ENCODE measurements at places on chromosomes 4 and X. TPM values are rescaled to one million over a fixed set of nuclear protein-coding genes. Genes with fewer than 3 reads are reported as not detected.

GRCh38 chrX:122238801-122239200 is 945.3 kb upstream of the GRIA3 start:
- DNase-seq: no peak

COL4A5 gene
- 29.7 TPM for total RNA-seq

- DNase-seq: no peak
Measured at GRCh38 chr4:3769642-3770184, 3.5 kb downstream of the ADRA2C start.

S100G gene
- not detected for total RNA-seq

SPP1 gene
- 7.9 TPM for total RNA-seq

DNA sequence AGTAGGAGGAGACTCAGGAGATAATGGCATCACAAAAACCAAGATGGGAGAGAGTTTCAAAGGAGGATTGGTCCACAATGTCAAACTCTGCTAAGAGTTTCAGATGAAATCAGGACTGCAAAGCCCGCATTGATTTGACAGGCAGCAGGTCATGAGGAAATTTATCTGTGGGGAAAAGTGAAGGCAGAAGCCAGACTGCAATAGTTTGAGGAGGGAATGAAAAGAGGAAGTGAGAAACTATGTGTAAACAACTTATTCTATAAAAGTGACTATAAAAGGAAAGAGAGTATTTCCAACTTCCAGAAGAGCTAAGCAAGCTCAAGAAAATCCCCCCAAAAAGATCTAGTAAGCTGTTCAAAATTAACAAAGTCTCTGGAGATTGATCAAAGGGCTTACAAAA is 66.3 kb upstream of the DGKK start:
- DNase-seq: no peak

DNA sequence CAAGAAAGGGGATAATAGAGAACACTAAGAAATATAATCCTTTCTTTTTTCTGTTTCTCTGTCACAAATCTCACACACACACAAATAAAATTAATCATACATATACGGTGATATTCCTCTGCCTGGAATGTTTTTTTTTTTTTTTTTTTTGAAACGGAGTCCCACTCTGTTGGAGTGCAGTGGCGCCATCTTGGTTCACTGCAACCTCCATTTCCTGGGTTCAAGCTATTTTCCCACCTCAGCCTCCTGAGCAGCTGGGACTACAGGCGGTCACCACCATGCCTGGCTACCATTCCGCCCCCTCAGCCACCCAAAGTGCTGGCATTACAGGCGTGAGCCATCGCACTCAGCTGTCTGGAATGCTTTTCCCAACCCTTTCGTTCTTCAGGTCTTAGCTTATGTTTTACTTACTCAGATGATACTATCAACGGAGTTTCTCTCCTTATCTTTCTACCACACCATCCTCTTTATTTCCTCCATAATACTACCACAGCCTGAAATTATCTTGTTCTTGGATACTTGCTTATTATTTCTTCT is 69.3 kb downstream of the ANKRD17 start:
- no peak for DNase-seq

SPON2 gene
- total RNA-seq: 29.3 TPM

DNA sequence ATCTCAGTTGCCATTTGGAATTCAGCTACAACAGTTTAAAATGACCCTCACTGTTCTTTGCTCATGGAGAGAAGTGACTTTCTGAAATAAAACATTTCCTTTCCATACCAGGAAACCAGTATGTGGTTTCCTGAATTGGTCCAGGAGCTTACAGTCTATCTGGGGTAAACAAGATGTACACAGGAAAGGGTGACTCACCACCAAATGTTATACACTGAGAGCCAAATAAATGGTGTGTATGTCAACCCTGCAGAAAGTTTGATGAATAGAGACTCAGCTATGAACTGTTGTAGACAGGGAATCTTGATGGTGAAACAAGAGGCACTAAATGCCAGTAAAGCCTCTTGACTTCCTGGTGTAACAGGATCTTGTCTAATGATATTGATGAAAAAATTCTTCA is 100.4 kb downstream of the HS6ST2 start:
- DNase-seq: no peak

GRCh38 chrX:118088084-118088483 is 28.5 kb downstream of the KLHL13 start:
- DNase-seq: no peak

DNA sequence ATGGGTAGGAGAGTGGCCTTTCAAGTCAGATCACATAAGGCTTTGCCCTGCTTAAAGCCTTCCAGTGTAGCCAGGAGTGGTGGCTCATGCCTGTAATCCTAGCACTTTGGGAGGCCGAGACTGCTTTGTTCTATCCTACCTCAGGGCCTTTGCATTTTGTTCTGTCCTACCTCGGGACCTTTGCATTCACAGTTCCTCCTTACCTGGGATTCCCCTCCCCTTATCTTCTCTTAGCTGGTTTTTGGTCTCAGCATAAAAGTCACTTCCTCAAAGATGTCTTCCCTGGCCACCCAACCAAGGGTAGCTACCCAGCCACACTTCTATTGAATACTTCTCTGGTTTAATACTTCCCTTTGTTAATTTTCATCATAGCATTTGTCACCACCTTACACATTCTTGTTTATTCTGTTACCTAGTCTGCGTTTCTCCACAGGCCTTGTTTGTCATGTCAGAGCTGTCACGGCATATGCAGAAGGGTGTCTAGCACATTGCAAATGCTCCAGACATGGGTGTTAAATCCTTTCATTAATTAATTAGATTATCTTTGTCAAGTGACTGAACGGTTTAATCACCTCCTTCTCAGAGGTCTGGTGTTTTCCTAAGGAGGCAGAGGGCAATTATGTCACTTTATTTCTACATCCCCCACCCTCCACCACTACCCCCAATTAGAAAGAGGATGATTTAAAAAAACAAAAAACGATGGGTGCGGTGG is 11.3 kb upstream of the SETD7 start:
- no peak for DNase-seq

RASGEF1B gene
- 45.6 TPM for total RNA-seq

GRCh38 chr4:140652601-140653000 is 83.8 kb upstream of the UCP1 start:
- DNase-seq: no peak

DNA sequence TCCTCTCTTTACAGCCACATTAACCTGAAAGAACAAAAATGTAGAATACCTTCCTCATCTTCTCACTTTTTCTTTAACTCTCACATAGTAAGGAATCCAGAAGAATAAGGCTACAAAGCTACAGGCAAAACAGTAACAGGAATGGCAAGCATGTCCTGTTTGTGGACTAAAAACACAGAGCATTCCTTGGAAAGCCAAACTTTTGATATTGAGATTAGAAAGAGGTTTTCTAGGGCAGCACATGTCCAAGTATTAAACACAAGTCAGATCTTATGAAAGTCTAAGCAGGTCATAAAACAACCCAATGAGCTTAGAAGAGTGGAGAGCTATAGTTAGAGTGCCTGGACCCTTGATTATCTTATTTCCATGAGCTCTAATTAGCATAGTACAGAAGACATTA is 58.2 kb upstream of the FAM9C start:
- no peak for DNase-seq

NAT8L gene
- total RNA-seq: 12.4 TPM

DDX53 gene
- not detected for total RNA-seq

HSFX3 gene
- total RNA-seq: not detected

GRCh38 chrX:106302304-106302703 is 134.2 kb downstream of the PWWP3B start:
- no peak for DNase-seq

- DNase-seq: no peak
Measured at GRCh38 chr4:46146993-46147392, 23.1 kb upstream of the GABRG1 start.

FATE1 gene
- not detected for total RNA-seq

DNA sequence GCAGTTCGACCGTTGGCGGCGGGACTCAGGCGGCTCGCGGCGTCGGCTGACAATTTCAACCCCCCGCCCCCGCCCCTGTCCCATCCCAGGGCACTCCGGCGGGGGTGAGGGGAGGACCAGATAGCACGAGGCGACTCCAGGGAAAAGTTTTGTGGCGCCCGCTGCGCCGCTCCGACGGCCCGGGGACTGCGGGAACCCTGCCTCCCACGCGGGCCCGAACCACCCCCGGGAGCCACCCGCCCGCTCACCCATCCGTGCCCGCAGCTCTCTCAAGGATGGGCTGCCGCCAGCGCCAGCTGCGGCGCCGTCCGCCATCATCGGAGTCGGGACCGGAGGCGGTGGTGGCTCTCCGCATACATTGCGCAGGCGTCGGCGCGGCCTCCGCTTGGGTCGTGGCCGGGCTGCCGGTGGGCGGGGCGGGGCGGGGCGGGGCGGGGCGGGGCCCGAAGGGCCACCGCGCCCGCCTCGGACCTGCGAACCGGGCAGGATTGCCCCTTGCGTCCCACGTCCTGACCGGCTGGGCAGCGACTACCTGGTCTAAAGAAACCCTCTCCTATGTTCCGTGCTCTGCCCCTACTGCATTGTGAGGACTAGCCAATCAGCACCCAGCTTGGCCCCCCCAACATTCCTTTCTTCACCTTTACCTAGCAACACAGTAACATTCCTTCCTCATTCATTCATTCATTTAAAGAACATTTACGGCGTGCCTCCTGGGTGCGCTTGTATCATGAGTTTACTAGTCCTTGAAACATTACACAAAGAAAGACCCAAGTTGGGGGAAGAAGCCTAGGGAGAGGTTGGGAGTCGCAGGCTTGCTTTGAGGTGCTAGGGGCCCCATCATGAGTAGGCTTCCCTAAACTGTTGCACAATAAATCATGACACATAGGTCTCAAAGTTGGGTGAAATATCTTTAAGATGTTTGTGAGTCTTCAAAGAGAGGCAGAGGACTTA is at the start of gene MAP7D3:
Gene MAP7D3, minus strand, starts transcription at position 360 of the 951 bp plus-strand sequence. Its CDS starts 42 bp downstream, at position 318.
- no peak for DNase-seq

GRCh38 chr4:119629142-119629471 is 503 bp upstream of the PDE5A start:
- no peak for DNase-seq

DNA sequence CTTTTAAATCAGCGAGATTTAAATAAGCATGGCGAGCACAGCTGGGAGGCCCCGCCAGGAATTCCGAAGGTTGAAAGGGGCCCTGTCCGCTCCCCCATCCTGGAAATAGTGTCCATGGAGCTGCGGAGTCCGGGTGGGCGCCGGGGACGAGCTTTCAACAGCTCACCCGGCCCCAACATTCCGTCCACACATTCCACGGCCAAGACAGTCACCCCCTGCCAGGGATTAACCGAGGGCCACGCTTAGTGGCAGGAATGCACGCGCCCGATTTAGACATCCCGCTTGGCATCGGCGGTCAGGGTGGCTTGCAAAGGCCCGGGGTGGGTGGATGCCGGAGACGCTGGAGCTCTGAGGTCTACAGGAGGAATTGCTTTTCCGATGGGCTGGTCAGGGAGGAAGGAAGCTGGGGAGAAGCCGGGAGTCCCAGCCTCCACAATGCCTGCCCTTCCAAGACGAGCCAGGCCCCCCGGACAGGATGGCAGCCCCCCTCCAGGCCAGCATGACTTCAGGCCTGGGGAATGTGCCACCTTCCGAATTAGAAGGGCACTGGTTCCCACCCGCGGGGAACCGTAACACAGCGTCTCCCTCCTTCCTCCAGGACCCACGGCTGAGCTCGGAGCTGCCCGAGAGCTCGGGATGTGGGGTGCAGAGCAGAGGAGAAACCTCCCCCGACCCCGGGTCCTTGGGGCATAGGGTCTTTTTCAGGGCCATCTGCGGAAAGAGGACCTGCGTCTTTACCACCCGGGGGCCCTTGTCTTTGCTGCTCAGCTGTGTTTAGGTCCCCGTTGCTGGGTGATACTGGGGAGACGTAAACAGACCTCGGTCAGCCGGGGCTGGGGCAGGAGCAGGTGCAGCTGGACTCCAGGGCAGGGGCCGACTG is 26.9 kb upstream of the PPP2R3B start:
- DNase-seq: no peak

POLN gene
- total RNA-seq: 5.4 TPM

GRCh38 chr4:15992167-15992485 is 29.2 kb upstream of the FGFBP2 start:
- DNase-seq: no peak

MAP7D2 gene
- total RNA-seq: not detected

DNA sequence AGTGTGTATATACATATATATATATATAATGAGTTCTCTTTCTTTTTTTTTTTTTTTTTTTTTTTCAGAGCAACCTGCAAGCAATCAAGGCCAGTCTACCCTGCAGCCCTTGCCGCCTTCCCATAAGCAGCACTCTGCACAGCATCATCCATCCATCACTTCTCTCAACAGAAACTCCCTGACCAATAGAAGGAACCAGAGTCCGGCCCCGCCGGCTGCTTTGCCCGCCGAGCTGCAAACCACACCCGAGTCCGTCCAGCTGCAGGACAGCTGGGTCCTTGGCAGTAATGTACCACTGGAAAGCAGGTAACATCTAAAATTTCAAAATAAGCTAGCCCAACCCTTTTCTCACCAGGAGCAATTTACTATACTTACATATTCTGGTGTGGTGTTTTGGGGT is 316.3 kb downstream of the DCTD start:
- DNase-seq: no peak

ETDA gene
- total RNA-seq: not detected

IQSEC2 gene
- 14.8 TPM for total RNA-seq

DNA sequence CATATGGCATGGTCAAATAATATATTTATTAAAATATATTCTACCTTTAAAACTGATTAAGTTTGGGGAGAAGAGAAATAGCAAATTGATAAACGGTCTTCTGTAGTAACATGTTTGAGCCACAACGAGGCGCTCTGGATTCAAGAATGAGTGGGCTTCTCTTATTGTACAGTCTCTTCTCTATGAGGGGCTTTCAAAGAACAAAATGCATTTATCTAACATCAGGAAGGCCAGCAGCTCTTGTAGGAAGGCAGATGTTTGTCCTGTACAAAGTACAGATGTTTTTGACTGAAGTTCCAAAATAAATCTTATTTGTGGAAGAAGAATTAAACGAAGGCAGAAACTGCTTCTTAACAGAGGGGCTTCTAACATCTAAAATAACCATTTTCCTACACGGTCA is 153.6 kb downstream of the RASL11B start:
- no peak for DNase-seq

DNA sequence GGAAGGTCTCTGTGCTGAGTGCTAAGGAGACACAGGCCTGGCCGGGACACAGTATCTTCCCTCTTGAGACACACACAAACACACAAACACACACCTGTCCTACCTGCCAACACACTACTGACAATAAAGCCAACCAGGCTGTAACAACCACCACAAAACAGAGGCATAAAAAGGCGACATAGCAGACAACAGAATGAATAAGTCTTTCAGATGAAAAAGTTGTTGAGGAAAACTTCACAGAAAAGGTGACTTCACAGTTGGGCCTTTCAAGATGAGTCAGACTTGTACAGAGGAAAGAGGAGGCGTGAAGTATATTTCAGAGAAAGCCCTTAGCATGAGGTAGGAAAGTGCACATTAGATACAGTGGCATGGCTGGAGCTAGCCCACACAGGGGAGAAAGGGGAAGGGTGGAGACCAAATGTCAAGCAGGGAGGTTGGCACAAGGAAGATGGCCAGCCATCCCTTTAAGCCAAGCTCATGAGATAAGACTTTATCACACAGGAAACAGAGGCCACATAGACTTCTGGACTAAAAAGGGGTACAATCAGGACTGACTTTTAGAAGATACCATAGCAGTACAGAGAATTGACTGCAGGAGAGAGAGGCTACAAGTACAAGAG is 54.0 kb downstream of the SLC9A7 start:
- DNase-seq: no peak

PIR gene
- 54.7 TPM for total RNA-seq

REPS2 gene
- 12.6 TPM for total RNA-seq

CT45A3 gene
- not detected for total RNA-seq

SORBS2 gene
- 99.5 TPM for total RNA-seq

LEF1 gene
- 3.2 TPM for total RNA-seq

UNC5C gene
- 8.1 TPM for total RNA-seq

Measured in omental fat pad (tissue), 4 donors.